Colonic mucosa (tissue), 4 donors: ENCODE measurements at places on chromosomes 4 and X. TPM values are rescaled to one million over a fixed set of nuclear protein-coding genes. Genes with fewer than 3 reads are reported as not detected.
A peak's percentile ranks its signal among the peaks of the same experiment; 100 is the strongest.

GRCh38 chr4:5478169-5478568 lies 230.2 kb downstream of the EVC2 start:
- H3K4me1 ChIP-seq, result no peaks in the 10 kb centered on the region
- no peak overlapping the region for H3K27ac ChIP-seq
- no peak for DNase-seq
- no peaks in the 10 kb centered on the region for H3K36me3 ChIP-seq

DNA sequence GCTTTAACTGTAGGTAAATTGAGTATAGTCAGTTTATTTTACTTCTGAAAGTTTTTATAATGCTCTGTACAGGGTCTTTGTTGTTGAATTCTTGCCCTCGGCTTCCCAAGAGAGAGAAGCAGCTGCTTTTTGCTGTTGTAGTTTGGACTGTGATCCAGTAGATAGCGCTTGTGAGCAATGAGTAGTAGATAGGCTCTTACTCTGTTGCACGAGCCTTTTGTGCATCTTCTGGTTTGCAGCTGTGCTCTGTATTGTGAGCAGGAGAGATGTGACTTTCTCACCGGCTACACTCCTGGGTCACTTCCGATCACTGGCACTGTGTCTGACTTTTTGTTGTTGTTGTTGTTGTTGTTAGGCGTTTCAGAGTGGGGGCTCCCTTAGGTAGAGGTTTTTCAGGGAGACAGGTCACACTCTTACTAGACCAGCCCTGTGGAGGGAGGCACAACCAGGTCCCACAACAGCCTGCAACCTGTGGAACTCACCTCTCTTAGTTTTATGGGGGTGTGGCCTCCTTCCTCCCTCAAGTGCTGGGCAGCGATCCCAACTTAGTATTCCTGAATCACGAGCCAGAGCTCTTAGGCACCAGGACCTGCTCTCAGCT lies 822.1 kb upstream of the GALNTL6 start:
- H3K36me3 ChIP-seq, result no peaks in the 10 kb centered on the region
- no peak overlapping the region for H3K27ac ChIP-seq
- no peak for DNase-seq
- no peaks in the 10 kb centered on the region for H3K4me1 ChIP-seq
- H3K4me3 ChIP-seq, result no peak overlapping the region

DNA sequence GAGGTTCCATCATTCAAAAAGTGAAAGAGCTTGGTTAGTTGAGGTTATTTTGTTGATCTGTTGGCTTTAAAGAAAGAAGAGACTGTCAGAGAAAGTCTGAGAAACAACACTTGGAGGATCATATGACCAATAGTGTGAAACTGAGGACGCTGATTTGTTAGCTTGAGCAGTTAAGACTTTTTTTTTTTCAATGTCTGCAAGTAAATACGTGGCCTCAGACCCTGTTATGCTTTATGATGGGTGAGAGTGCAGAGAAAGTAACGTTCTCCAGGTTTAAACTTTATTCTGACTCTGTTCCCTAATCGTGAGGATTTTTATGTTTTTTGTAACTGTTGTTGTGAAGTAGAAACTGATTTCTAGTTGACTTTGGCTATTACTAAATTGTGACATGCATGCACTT lies 45.9 kb downstream of the GAB1 start:
- peaks cover 3% of the 10 kb centered on the region for H3K4me1 ChIP-seq
- no peak overlapping the region for H3K4me3 ChIP-seq
- H3K27ac ChIP-seq, result peak overlapping the region; percentile 64
- H3K36me3 ChIP-seq, result no peaks in the 10 kb centered on the region
- DNase-seq, result no peak

Gene PRRG3
- 0.05 TPM for total RNA-seq

DNA sequence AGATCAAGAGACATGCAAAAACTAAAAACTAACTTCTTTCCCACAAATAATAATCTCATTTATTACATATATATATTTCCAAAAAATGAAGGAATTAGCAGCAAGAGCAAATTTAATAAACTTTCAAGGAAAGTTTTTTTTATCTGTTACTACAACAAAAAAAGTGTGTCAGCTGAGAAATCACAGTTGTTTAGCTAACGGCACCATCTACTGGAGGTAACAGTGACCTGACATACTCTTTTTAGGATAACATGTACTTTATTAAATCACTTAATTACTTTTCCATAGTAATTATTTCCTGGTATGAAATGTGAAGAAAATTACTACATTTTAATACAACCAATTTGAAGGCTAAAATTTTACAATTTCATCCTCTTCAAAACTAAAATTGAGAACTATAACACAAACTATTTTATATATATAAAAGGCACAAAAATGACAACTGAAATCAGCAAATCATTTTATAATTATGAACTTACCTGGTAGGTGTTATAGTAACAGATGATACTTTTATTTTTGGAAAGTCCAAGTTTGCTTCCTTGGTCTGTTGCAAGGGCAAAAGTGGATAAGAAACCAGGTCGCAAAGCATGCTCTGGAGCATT lies 9.1 kb downstream of the LAMTOR3 start:
- no peak for DNase-seq
- H3K27ac ChIP-seq, result no peak overlapping the region
- no peaks in the 10 kb centered on the region for H3K4me1 ChIP-seq
- H3K27me3 ChIP-seq, result no peaks in the 10 kb centered on the region

Gene NAP1L2
- total RNA-seq, result 1.8 TPM

Gene NAA11
- not detected for total RNA-seq

DNA sequence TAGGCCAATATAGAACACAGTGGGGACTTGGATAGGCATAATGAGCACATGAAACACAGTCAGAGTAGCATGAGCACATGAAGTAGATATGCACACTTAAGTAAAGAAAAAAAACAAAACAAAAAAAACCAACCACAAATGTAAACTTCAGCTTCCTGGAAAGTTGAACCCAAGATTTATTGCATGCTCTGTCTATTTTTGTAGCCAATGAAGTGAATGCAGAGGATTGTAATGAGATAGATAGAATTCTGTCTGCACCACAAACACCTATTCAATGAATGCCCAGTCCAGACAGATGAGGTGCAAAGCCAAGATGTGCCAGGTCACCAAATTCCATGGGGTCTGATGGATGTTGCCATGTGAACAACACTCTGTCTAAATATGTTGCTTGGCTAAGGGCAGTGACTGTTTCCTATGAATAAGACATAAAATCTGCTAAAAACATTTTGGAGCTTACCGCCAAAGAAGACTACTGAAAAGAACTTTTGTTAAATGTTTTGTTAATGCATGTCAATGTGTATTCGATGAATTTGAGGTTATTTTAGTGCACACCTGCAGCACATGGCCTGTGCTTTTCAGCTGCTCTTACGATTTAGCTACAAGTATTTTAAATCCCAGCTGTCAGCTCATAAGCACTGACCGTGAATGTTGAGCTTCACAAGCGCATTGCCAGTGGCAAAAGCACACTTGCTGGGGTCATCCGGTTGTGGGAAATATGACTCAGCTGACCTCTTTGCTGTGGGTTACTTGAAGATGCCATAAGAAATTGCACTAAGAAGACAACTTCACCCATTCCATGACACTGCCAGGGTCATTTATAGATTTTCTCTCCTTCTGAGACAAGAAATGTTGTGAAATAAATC lies 374.8 kb upstream of the GNPDA2 start:
- no peaks in the 10 kb centered on the region for H3K4me1 ChIP-seq
- DNase-seq, result no peak
- H3K27me3 ChIP-seq, result no peaks in the 10 kb centered on the region

Gene LRIT3
- total RNA-seq, result not detected

DNA sequence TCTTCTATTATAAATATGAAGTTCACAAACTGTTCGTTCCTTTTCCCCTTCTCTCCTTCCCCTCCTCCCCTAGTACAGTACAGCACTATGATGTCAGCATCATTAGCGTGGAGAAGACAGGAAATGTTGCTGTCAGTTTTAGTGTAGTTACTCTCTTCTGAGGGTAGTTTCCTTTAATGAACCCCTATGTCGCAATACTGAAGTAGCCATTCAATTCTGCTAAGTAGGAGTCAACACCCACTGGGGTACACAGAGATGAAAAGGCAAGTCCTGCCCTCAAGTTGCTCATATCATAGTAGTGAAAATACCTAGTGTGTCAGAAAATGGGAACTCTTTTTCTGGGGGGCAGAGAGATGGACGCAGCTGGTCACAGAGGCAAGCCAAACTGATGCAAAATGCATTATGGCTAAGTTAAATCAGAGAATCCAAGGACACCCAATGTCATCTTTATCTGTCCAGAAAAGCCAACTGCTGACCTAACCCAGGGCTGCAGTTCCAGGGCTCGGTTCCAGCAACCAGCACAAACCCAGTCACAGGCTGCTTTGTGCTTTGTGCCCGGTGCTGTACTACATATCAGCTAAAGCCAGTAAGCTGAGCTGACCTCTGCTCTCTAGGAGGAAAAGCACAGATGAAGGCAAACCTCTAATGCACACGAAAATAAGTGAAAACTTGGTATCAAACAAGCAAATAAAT lies 31.5 kb downstream of the GRIA3 start:
- no peak for DNase-seq
- H3K27ac ChIP-seq, result no peak overlapping the region
- H3K4me3 ChIP-seq, result no peak overlapping the region

DNA sequence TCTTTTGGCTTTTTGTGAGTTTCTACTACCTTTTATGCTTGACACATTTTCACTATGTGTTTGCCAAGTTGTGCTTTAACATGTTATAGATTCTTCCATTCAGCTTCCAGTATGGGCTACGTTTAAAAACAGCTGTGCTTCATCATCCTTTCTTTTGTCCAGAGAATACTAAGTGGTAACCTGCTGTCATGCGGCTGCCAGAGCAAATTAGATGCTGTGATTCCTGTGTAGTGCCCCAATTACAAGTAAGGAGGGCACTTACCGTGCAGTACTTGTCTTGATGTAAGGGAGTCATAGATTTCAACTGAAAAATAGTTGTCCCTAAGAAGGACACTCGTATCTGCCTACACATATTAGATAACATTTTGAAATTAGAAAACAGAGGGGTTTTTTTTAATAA lies 531.8 kb upstream of the GALNTL6 start:
- no peaks in the 10 kb centered on the region for H3K36me3 ChIP-seq
- H3K4me3 ChIP-seq, result no peak overlapping the region
- no peaks in the 10 kb centered on the region for H3K4me1 ChIP-seq
- DNase-seq, result no peak
- no peaks in the 10 kb centered on the region for H3K27me3 ChIP-seq

Gene UPF3B
- total RNA-seq, result 10.2 TPM

Gene GPM6B
- 8.6 TPM for total RNA-seq

Gene CTBP1
- total RNA-seq, result 137 TPM
